ENCODE measurements at places on chromosomes 12 and 14. TPM values are rescaled to one million over a fixed set of nuclear protein-coding genes. Genes with fewer than 3 reads are reported as not detected.

- H3K27ac ChIP-seq: no peak overlapping the region
- no peak for DNase-seq
- H3K4me1 ChIP-seq: no peaks in the 10 kb centered on the region
- H3K27me3 ChIP-seq: no peaks in the 10 kb centered on the region
- no peak overlapping the region for H3K4me3 ChIP-seq
Observed at GRCh38 chr14:45553981-45554380, 301.0 kb upstream of the MIS18BP1 start.

- no peaks in the 10 kb centered on the region for H3K27me3 ChIP-seq
- no peaks in the 10 kb centered on the region for H3K36me3 ChIP-seq
- no peak overlapping the region for H3K4me3 ChIP-seq
- peaks cover 16% of the 10 kb centered on the region for H3K4me1 ChIP-seq
- DNase-seq: no peak
- H3K27ac ChIP-seq: no peak overlapping the region
Observed at GRCh38 chr12:3222306-3222705, 145.1 kb downstream of the TSPAN9 start.

DNA sequence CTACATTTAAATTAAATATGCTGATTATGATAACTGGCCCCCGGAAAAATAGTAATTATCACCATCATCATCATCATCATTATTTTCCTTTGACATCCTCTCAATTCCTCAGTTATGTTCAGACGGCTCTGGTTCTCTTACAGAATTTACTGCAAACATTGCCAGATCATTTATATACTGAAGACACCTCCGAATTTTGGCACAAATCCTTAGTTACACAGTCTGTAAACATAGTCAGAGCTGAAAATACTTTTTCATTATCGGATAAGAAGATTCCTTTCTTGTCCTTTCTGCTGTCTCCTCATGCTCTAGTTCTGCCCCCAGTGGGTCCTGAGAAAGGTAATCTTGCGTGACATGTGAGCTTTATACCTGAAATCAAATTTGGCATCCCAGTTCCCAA lies 40.3 kb upstream of the CCDC60 start:
- no peaks in the 10 kb centered on the region for H3K36me3 ChIP-seq
- H3K4me3 ChIP-seq: no peak overlapping the region
- H3K27ac ChIP-seq: no peak overlapping the region
- H3K27me3 ChIP-seq: peaks cover 7% of the 10 kb centered on the region

Gene ENDOU
- total RNA-seq: 0.26 TPM

Gene GLIPR1L2
- total RNA-seq: 0.16 TPM

All from activated T-cell treated with anti-CD3 and anti-CD28 coated beads, Interleukin-2, amount 50 U/mL, for 72 hours (primary cell).